ENCODE measurements at places on chromosomes 5 and 9.

DNA sequence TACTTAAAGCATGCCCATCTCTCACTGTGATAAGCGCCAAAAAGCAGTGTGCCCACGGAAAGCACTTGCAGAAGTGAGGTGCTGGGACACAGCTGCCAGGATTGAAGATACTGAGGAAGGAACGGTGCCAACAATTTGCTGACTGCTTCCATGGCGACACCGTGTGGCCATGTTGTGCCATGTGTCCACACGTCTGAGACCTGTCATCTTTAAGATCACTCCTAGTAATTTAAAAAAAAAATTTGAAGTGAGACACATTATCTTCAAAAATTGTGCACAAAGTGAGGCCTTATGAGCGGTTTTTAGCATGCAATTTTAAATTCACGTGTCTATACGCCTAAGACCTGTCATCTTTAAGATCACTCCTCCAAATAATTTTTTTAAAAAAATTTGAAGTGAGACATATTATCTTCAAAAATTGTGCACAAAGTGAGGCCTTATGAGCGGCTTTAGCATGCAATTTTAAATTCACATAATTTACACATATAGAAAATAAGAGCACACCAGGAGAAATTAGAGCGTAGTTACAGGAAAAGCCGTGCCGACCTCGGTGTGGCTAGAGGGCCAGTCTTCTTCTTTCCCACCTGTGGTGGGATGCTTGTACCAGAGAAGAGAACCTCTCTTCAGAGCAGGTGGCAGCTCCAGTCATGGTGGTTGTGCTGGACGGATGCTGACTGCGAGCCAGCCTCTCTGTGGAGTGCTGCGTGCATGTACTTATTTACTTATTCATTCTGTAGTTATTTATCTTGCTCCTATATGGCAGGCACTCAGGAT lies 21.4 kb upstream of the FLT4 start:
- no peak for DNase-seq

DNA sequence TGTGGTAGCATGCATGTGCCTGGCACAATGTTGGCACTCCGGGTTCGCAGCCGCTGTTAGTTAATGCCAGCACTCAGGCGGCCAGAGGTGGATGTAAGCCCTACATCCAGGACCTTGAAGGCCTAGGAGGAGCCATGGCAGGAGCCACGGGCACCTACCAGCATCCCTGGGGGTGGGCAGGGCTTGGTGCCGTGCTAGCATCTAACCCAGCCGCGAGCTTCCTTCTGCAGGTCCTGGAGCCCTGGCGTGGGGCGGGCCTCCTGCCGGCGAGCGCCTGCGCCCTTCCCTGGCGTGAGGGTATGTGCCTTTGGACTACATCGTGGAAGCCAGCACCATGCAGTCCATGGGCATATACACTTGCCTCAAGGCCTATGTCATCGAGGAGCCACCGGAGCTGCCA lies 53.8 kb downstream of the COL27A1 start:
- DNase-seq, result no peak

DNA sequence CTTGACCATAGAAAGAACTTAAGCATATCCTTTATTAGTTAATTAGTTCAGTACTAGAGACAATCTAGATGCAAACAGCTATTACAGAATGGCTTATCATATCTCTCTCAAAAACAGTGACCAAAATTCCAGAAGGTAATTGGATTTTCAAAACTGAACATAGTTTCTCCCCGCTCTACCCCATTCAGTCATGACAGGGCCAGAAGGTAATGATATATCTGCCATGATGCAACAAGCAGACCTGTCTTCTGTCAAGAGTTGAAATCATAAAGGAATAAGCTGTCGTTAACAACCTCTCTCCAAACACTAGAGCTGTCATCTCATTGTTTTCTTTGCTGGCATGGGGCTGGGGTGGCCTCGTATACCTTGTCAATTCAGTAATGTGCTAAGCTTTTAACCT lies 200.5 kb upstream of the POU5F2 start:
- DNase-seq, result no peak

DNA sequence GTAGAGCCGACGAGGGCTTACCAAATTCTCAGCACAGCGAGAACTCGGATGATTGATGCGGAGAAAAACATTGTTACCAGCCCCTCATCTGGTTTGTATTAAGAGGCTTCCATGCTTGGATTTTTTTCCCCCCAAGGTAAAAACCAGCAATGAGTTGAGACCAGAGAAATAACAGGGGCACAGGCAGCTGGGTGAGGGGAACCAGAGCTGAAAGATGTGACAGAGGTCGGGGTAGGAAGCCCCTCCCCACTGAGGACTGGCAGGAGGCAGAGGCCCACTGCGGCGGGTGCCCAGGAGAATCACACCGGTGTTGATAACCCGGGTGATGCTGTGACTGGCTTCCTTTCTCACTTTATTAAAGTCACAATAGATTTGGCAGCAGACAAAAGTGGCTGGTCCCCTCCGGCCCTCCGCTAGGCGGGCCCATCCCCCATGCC lies 116.5 kb upstream of the PHYKPL start:
- DNase-seq, result no peak

- DNase-seq, result no peak
Observed at GRCh38 chr9:94198414-94198813, 60.7 kb upstream of the ZNF169 start.

DNA sequence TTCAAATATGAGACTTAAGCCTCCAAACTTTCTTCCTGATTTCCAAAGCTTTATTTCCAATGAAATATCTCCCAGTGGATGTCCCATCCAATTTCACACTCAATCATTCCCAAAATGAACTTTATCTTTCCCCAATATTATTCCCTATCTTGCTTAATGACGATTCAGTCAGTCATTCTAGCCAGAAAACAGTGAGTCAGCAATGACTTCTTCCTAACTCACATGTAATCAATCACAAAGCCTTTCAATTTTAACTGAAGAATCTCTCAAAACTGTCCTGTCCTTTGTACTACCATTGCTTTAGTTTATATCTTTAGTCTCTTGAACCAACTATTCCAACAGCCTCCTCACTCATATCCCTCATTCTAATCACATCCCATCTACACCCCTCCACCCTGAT lies 34.9 kb downstream of the NSA2 start:
- DNase-seq, result no peak

- DNase-seq, result no peak
Observed at GRCh38 chr9:4748612-4749011, 7.6 kb upstream of the AK3 start.

DNA sequence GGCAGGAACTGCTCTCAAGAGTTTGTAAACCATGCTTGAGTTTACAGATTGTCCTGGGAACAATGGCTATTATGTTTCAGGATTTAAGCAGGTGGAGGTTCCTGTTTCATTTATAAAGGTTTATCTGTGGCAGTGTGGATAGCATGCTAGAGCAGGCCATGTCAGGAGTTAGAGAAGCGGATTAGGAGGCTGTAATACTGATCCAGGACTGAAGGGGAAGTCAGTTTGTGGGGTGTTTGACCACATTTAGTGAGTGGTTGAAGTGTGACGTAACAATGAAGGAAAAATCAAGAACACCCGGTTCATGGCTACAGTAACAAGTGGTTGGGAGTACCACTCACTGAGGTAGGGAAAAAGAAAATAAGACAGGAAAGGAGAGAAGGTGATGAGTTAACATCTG lies 299.0 kb downstream of the TLR4 start:
- no peak for DNase-seq

DNA sequence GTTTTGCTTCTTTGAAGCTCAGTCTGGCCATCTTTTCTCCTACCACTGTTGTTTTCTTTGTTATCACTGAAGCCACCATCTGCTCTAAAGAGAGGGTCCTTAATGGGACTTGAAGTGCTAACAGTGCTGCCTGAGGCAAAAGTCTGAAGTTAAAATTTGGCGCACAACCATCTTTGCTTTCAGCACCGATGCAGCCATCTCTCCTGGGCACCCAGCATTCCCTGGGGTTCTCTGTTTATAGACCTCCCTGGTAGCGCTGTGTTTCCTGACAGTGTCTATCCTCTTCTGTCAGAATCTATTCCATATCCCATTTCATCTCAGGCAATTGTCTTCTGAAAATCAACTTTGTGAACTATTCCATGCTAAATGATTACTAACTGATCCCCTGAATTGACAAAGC lies 491.5 kb upstream of the MPDZ start:
- DNase-seq, result no peak

- no peak for DNase-seq
Observed at GRCh38 chr9:135343136-135343535, 136.4 kb upstream of the PPP1R26 start.

DNA sequence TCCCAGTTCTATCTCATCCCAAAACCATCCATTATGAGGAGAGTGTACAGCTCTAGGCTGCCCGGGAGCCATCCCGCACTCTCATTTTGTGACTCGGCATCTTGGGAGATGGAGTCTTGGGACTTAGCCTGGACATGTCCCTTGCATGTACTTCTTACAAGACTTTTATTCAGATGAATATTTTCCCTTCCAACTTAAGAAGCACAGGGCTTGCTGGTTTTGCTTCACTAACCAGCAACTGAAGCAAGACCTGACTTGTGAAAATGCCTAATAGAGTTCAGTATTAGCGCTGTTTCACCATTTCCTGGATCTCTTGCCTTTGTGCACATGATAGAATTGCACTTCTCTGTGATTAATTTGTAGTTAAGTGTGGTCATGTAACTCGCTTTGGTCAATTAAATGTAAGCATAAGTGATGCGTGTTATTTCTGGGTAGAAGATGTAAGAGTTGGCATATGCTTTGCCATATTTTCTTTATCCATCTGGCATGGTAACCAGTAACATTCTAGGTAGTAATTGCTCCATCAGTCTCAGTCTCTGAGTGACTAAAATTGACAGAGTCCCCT lies 55.8 kb downstream of the PDCD1LG2 start:
- no peak for DNase-seq

DNA sequence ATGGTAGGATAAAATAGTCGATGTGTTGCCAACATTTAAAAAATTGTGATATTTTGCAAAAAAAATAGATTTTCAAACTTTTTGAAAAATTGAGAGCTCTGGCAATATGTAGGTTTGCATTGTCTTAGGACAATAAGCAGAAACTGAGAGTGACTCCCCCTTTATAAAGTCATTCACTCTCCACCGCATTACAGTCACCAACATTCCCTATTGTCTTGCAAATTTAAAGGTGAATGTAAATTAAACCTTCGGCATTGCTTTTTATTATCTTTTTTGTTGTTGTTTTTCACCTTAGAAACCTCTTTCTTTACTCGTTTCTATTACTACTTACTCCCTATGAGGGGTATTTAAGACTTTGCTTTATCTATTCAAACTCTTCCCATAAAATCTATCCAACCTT lies 944.2 kb downstream of the DTWD2 start:
- no peak for DNase-seq

DNA sequence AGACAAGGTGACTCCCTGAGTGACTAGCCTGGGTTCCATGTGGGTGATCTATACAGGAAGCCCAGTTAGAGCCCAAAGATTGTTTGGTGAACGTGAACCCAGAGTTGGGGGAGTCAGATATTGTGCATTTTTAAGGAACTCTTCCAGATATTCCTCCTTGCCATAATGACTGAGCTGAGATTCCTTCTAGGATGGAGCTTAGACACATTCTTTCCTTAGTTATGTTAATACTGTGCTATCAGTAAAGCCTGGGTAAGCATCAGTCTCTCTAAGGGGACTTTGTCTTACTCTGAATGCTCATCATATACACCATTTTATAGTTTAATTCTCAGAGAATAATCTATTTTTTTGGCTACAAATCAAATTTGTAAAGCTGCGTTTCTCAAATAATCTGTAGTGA lies 68.1 kb downstream of the FOXB2 start:
- no peak for DNase-seq

GRCh38 chr5:149811453-149811852 lies 81.3 kb downstream of the PPARGC1B start:
- DNase-seq, result no peak

GRCh38 chr5:180324601-180324950 lies 28.6 kb downstream of the GFPT2 start:
- DNase-seq, result no peak

GRCh38 chr9:93645149-93645889 lies 68.9 kb downstream of the PHF2 start:
- no peak for DNase-seq

GRCh38 chr5:17670353-17670752 lies 36.1 kb downstream of the TAF11L14 start:
- DNase-seq, result no peak

DNA sequence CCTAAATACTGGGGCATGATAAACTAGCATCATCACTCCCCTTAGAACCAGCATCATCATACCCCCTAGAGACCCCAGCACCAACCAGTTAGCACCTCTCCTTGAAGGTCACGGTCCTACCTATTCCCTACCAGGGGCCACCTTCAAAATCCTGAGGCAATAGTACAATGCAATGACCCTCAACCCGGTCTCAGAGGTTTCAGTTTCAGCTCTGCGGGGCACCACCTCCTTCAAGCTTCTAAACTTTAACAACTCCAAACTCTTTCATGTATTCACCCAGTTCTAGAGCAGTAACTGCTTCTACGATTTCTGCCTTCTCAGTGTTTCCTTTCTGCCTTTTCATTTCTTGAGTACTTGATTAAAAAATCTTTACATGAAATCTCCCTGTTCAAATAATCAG lies 130.1 kb upstream of the EPB41L4A start:
- no peak for DNase-seq

DNA sequence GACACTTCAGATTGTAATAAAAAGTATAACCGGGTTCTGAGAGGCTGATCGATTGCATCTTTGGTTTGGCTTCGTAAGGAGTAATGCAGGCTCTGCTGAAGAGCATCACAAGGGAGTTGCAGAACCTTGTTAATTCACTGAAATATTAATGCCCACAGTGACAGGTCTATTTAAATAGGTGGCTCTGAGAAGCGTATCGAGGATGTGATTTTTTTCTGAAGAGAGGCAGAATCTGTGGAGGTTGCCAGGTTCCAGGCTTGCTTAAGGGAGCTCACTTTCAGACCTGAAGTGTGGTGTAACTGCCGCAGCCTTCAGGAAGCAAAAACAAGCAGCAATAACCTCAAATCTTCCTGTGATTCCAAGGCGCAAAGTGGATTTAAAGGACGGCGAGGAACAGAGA lies 80.3 kb downstream of the ANKRD33B start:
- DNase-seq, result no peak

GRCh38 chr9:69515810-69516209 lies 156.4 kb downstream of the APBA1 start:
- DNase-seq, result no peak

DNA sequence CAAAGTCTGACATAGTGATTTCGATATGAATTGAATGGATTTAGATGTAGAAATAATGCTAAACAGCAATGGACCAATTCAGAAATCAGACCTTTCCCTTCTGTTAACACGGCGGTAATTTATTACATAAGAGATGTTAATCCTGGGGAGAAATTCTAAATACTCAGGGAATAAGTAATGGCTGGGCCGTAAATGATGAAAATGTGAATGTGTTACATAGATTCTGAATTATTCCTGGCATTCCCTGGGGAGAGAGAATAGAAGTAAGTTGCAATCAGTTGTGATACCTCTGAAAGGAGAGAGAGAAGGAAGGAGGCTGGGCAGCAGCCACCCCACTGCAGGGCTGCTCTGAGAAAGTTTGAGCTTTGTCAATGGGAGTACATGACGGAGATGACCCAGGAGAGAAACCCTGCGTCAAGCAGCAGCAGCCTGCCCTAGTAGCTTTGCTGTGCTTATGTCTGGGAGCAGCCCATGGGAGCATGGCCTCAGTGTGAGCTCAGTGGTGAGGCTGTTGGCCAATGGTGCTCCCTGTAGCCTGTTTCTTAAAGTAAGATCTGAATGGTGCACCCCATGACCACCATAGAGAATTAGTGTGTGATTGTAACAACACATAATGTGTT lies 420.1 kb downstream of the MTRR start:
- no peak for DNase-seq

- no peak for DNase-seq
Observed at GRCh38 chr9:27384262-27385014, 87.5 kb upstream of the EQTN start.

Data from stimulated activated CD8-positive, alpha-beta memory T cell treated with anti-CD3 and anti-CD28 coated beads, Interleukin-15, amount 100 ng/mL, for 24 hours (primary cell).